ENCODE measurements at places on chromosomes 5 and 9.

- DNase-seq = no peak
These were observed 21.3 kb downstream of the NIPAL4 start for GRCh38 chr5:157481265-157481664.

DNA sequence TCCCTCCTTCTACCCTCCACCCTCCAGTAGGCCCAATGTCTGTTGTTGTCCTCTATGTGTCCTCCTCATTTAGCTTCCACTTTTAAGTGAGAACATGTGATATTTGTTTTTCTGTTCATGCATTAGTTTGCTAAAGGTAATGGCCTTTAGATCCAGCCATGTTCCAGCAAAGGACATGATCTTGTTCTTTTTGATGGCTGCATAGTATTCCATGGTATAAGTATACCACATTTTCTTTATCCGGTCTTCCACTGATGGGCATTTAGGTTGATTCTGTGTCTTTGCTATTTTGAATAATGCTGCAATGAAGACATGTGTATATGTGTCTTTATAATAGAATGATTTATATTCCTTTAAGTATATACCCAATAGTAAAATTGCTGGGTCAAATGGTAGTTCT is 232.5 kb upstream of the PRR16 start:
- DNase-seq = no peak

- peak; percentile 90 for DNase-seq
These were observed 48.8 kb downstream of the CEMIP2 start for GRCh38 chr9:71719562-71719961.

- DNase-seq = peak; percentile 17
These were observed 6.2 kb downstream of the GNPDA1 start for GRCh38 chr5:142006363-142007236.

DNA sequence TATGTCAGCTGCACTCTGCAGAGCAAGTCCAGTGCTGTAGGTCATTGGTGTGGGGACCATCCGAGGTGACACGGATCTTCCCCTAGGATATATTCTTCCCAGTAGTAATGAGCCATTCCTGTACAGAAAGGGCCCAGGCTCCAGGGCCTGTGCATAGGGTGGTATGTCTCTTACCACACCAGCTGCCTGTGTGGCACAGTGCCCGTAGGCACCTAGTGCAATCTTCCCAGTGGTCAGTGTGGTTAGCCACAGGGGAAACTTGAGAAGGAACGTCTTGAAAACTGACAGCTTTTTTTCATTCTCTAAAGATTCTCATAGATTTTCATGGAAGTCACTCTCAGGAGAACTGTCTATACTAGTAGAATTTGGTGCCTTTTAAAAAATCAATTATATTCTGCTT is 39.8 kb downstream of the CYSTM1 start:
- DNase-seq = peak; percentile 77

DNA sequence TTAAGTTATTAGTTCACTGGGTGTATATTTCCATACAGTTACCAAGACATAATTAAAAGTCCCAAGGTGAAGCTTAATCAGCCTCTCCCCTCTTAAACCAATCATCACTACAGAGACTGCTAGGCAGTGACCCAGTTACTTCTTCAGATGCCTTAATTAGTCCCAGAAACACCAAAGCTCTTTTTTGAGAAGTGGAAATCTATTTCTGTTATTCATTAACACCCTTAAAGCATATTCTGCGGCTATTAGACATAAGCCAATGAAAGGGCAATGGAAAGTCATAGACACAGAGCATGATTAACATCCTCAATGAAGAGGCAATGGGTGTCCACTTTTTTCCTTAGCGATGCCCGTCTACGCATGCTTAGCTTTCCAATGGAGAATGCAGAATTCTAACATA is 48.3 kb upstream of the DNAH5 start:
- no peak for DNase-seq

GRCh38 chr9:117868594-117868993 is 164.4 kb downstream of the TLR4 start:
- DNase-seq = no peak

GRCh38 chr9:83468821-83469220 is 69.4 kb downstream of the FRMD3 start:
- DNase-seq = no peak

DNA sequence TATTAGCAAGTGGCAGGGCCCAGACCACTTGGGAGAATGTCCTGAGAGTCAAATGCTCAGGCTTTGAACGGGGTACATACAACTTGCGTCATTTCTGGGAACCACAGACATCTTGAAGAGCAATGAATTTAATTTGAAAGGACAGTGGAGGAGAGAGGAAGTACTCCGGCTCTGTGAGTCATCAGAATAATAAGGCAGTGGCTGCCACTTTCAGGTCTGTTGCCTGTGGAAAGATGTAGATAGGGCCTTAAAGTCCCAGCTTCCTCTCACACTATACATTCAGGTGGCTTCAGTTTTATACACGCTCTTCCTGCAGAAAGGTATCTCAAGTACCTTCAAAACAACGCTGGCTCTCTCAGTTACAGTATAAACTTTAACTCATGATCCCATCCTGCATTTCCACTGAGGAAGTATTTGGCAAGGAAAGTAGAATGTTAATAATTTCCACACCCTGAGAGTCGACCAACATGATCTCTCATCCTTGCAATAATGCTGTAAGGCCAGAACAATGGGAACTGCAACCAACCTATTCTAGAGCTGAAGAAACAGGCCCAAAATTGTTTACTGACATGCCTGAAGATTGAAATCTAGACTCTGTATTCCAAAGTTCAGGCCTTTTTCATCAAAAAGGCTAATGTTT is 6.8 kb upstream of the PRUNE2 start:
- DNase-seq = peak; percentile 17

GRCh38 chr5:61659221-61659696 is 327.2 kb downstream of the ZSWIM6 start:
- no peak for DNase-seq

DNA sequence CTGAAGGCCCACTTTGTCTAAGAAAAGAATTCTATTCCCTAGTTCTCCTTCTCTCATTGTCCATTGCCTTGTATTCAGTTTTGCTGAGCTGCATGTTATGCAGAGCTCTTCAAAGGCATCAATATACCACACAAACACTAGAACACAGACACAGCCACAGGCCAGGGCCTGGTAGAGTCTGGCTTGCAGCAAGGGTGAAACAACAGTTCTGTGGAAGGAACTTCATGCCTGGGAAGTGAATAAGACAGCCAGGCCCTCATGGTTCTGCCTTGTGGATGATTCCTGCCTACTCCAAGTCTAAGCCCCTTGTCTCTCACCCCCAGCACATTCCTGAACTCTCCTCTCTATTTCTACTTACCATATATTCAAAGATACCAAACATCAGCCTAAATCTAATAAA is 30.8 kb downstream of the KLHL3 start:
- peak; percentile 8 for DNase-seq

- peak; percentile 68 for DNase-seq
These were observed 27.9 kb upstream of the CTNNA1 start for GRCh38 chr5:138725153-138725817.

- DNase-seq = no peak
These were observed 17.3 kb downstream of the SREK1 start for GRCh38 chr5:66161356-66161755.

DNA sequence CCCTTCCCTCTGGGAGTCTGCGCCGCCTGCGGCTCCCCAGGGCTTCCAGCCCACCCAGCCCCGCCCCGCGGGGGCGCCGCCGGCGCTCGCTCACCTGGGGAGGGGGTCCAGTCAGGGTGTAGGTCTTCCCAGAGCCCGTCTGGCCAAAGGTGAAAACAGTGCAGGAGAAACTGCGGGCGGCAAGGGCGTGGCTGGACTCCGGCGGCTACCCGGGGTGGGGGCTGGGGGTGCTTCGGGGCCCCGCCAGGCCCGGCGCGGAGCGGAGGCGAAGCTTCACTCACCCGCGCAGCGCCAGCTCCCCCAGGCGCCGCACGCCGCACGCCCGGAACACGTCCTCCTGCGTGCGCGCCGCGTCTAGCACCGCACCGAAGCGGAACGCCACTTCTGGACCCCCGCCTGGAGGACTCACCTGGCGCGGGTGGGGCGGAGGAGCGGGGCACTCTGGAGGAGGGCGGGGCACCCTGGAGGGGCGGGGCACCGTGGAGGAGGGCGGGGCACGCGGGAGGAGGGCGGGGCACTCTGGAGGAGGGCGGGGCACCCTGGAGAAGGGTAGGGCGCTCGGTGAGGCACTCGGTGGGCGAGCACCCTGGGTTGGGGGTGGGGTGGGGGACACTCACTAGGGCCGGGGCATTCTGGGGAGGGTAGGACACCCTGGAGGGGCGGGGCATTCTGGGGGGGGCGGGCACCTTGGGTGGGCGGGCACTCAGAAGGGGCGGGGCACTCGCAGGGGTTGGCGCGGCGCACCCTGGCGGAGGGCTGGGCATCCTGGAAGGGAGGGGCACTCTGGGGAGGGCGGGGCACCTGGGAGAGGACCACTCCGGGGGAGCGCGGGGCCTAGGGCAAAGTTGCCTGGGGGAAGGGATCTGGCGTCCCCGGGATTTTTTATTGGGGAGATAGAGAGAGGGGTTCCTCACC is 814 bp downstream of the KIF12 start:
- DNase-seq = no peak

- DNase-seq = peak; percentile 81
These were observed 2.9 kb downstream of the NR2F1-AS1 start for GRCh38 chr5:93577854-93578812.

DNA sequence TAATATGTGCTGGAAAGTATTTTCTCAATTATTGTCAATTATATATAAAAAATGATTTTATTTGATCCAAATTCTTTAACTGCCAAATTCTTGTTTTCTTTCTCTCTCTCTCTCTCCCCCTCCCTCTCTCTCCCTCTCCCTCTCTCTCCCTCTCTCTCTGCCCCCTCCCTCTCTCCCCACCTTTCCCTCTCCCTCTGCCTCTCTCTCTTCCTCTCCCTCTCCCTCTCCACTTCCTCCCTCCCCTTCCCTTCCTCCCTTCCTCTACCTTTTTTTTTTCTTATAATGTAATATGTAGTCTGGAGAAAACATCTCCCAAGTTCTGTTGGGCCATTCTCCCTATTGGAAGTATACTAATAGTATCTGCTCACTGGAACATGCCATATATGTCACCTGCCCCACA is 6.4 kb upstream of the RFX3 start:
- DNase-seq = no peak

- DNase-seq = no peak
These were observed 79.8 kb downstream of the XRCC4 start for GRCh38 chr5:83157163-83157562.

DNA sequence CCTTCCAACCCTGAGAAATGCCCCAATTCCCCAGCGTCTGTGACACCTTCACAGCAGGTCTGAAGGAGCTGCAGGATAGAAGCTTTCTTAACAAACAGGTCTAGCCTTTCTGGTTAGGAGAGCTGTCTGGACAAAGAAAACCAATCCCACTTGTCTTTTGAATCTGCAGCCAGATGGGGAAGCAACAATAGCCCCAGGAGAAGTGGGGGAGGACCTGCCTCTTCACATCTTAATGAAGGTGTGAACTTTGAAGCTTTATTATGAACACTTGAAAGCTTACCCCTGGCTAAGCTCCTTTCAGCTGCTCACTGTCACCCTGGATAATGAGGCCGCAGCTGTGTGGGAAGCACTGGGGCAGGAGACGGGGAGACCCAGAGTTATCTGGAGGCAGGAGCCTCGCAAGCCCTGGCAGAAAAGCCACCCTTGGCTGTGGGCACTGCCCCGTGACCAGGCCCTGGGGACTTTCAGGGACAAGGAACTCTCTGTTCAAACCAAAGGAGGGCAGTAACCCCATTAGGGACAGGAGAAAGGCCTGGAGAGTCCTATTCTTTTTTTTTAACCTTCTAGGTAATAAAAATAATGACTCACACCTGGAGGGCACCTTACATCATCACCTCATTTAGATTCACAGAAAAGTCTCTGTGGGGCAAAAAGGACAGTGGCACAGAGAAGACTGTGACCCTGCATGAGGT is 151.8 kb upstream of the RAD23B start:
- DNase-seq = no peak

DNA sequence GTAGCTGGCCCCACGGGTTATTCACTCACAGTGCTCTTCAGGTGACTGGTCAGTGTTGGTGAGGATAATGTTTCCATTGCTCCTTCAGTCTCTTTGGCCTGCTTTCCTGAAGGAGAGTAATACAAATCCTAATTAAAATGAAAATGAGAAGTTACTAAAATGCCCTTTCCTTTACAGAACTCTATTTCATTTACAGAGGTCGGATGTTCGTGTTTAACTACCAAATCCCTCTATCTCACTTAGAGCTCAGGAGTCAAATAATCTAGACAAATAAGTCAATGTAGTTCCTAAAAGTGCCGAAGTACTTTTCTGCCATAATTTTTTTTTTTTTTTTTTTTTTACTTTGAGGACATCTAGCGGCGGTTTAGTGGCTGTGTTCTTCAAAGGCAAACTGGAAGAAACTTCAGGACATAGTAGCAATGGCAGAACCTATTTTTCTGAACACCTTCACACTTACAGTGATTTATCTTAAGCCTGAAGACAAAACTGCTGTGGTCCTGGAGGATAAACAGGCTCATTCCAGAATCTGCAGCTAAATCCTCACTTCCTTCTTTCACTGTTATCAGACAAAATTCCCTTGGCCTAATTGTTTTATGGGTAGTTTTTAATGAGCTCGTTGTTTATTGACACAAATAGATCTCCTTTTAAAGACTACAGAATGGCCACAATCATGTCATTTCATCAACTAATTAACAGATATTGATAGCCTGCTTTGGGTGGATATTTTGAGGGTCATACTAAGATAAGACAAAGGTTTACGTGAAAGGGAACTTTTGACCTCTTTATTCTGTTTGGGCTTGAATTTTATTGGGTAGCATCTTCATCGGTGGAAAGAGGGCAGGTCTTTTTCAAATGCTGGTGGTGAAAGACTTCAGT is 207.6 kb upstream of the DMRTA1 start:
- DNase-seq = peak; percentile 77

DNA sequence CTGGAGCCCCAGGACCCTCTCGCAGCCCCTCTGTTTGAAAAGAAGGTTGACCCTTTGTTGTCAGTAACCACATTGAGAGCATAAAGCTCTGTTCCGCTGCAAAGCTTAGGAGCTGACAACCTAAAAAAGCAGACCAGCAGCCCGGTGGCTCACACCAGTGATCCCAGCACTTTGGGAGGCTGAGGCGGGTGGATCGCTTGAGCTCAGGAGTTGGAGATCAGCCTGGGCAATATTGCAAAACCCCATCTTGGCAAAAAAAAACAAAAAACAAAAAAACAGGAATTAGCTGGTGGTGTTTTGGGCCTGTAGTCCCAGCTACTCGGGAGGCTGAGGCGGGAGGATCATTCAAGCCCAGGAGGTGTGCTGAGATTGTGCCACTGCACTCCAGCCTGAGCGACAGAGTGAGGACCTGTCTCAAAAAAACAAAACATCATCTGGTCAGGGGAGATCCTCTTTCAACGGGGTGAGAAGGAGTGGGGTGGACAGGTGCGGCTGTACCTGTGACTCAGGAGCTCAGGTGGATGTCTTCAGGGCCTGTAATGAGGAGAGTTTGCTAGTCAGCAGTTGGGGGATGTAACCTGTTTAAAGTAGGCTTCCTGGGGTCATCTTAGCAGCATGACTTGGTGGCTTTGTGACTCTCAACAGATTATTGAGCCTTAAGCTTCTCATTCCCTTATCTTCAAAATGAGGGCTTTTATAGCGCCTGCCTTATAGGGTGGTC is 694 bp upstream of the REEP2 start:
- DNase-seq = no peak
